ENCODE measurements at places on chromosomes 16 and 17.

GRCh38 chr16:77332792-77333191, 102.0 kb downstream of the ADAMTS18 start:
- no peak overlapping the region for H3K27ac ChIP-seq
- H3K36me3 ChIP-seq, result no peaks in the 10 kb centered on the region
- H3K4me1 ChIP-seq, result no peaks in the 10 kb centered on the region
- H3K27me3 ChIP-seq, result no peaks in the 10 kb centered on the region
- H3K4me3 ChIP-seq, result no peak overlapping the region

GRCh38 chr16:54136276-54136625, 150.3 kb downstream of the IRX3 start:
- no peak overlapping the region for H3K4me3 ChIP-seq
- DNase-seq, result no peak
- H3K27ac ChIP-seq, result no peak overlapping the region

GRCh38 chr17:71316176-71316897, 804.5 kb upstream of the SOX9 start:
- no peaks in the 10 kb centered on the region for H3K36me3 ChIP-seq
- no peak overlapping the region for H3K27ac ChIP-seq
- DNase-seq, result no peak
- no peak overlapping the region for H3K4me3 ChIP-seq
- H3K4me1 ChIP-seq, result no peaks in the 10 kb centered on the region

GRCh38 chr17:14396547-14396946, 95.7 kb downstream of the HS3ST3B1 start:
- no peak overlapping the region for H3K4me3 ChIP-seq
- H3K4me1 ChIP-seq, result peaks cover 2% of the 10 kb centered on the region

- H3K27ac ChIP-seq, result peak within 1 kb of the TSS; percentile 90
- no peaks in the 10 kb centered on the region for H3K27me3 ChIP-seq
- H3K36me3 ChIP-seq, result peaks cover 25% of the 10 kb centered on the region
Measured at GRCh38 chr17:81859906-81860755, at the start of gene P4HB. TSS of gene P4HB (minus strand) at chr17:81860535. CDS start at chr17:81860471, 64 bp downstream.

GRCh38 chr17:73255671-73256181, 6.0 kb downstream of the CPSF4L start:
- H3K27ac ChIP-seq, result no peak overlapping the region
- DNase-seq, result peak; percentile 69
- no peak overlapping the region for H3K4me3 ChIP-seq
- no peaks in the 10 kb centered on the region for H3K36me3 ChIP-seq
- no peaks in the 10 kb centered on the region for H3K27me3 ChIP-seq

DNA sequence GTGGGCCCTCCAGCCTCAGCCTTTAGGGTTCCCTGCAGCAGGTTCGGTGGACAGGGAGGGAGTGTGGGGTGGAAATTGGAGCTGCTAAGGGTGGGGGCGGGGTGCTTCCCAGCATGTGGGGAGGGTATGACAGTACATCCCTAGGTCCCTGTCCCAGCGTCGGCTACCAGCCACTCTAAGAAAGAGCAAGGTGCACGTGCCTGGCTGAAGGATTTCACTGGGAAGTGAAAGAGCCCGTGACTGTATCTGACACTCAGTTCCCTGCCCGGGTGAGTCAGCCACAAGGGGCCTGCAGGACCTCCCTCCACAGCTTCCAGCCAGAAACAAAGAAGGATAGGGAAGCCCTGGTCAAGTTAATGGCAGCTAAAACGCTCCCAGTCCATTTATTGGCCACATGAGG, 4.1 kb downstream of the SNRNP25 start:
- peaks cover 7% of the 10 kb centered on the region for H3K36me3 ChIP-seq
- DNase-seq, result no peak
- no peaks in the 10 kb centered on the region for H3K27me3 ChIP-seq
- H3K4me3 ChIP-seq, result no peak overlapping the region

DNA sequence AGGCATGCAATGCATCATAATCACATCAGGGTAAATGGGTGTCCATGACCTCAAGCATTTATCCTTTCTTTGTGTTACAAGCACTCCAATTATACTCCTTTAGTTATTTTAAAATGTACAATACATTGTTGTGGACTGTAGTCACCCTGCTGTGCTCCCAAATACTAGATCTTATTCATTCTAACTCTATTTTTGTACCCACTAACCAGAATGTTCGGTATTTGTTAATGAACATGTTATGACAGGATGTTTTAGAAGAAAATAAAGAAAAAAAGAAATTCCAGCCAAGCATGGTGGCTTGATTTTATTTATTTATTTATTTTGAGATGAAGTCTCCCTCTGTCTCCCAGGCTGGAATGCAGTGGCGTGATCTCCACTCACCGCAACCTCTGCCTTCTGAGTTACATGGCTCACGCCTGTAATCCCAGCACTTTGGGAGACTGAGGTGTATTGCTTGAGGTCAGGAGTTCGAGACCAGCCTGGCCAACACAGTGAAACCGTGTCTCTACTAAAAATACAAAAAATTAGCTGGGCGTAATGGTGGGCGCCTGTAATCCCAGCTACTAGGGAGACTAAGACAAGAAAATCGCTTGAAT, 1.8 kb upstream of the NDE1 start:
- peaks cover 12% of the 10 kb centered on the region for H3K36me3 ChIP-seq
- H3K4me1 ChIP-seq, result peaks cover 29% of the 10 kb centered on the region
- H3K27me3 ChIP-seq, result no peaks in the 10 kb centered on the region
- no peak for DNase-seq
- H3K4me3 ChIP-seq, result no peak overlapping the region

- peak; percentile 51 for DNase-seq
- H3K4me3 ChIP-seq, result peak overlapping the region; percentile 96
- H3K27me3 ChIP-seq, result peaks cover 2% of the 10 kb centered on the region
- peaks cover 18% of the 10 kb centered on the region for H3K4me1 ChIP-seq
- H3K36me3 ChIP-seq, result peaks cover 5% of the 10 kb centered on the region
Measured at GRCh38 chr16:50025537-50025931, 509 bp downstream of the CNEP1R1 start.

DNA sequence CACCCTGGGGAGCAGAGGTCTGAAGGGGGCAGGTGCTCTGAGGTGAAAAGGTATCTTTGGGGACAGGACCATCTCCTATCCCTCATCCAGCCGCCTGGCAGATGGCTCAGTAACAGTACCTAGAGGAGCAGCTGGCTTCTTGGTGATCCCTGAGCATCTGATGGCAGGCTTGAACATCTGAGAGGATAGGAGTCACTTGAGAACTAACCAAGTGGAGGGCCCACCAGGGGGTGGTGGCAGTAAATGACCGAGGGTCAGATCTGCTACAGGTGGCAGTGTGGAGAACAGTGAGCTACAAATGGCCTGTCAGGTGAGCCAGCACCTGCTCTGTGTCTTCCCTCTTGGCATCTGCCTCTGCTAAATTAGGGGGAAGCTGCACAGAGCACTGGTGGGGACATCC, 13.8 kb downstream of the HROB start:
- no peak for DNase-seq
- H3K36me3 ChIP-seq, result peaks cover 14% of the 10 kb centered on the region
- no peak overlapping the region for H3K27ac ChIP-seq
- H3K4me1 ChIP-seq, result peaks cover 6% of the 10 kb centered on the region
- no peak overlapping the region for H3K4me3 ChIP-seq

GRCh38 chr16:51237861-51238378, 86.8 kb upstream of the SALL1 start:
- H3K27me3 ChIP-seq, result no peaks in the 10 kb centered on the region
- no peak overlapping the region for H3K27ac ChIP-seq
- H3K4me3 ChIP-seq, result no peak overlapping the region
- no peak for DNase-seq
- no peaks in the 10 kb centered on the region for H3K36me3 ChIP-seq

DNA sequence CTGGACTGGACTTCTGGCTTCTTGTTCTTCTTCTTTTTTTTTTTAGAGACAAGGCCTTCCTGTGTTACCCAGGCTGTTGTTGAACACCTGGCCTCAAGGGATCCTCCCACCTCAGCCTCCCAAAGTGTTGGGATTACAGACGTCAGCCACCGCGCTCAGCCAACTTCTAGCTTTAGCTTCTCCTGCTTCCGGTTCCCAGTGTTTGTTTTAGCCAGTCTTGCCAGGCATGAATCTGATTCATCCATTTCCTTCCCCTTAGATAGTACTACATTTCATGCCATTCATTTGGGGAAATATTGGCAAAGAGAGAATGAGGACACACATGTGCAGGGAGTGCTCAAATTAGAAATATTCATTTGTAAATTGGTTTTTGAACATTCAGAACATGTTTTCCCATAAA, 12.1 kb upstream of the NDUFAB1 start:
- DNase-seq, result no peak
- peaks cover 15% of the 10 kb centered on the region for H3K36me3 ChIP-seq
- no peaks in the 10 kb centered on the region for H3K27me3 ChIP-seq

DNA sequence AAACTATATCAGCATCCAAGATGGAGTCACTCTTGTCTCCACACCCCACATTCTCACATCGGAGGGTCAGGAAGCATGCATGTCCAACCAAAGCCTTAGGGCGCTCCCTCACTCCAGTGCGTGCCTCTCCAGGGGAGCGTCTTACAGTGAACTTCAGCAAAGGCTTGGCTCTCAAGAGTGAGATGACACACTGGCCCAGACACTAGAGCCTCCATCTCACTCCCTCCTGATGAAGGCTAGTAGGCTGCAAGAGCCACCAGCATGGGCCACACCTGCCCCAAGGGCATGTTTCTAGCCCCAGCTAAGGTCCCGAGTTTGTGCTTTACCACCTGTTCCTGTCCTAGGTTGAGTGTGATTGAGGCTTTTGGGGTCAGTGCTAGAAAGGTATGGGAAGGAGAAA, 40.5 kb downstream of the BEAN1 start:
- H3K4me1 ChIP-seq, result peaks cover 2% of the 10 kb centered on the region
- no peak overlapping the region for H3K4me3 ChIP-seq
- H3K27ac ChIP-seq, result no peak overlapping the region
- no peaks in the 10 kb centered on the region for H3K36me3 ChIP-seq

- H3K27me3 ChIP-seq, result peaks cover 5% of the 10 kb centered on the region
- no peak overlapping the region for H3K4me3 ChIP-seq
- DNase-seq, result no peak
- H3K27ac ChIP-seq, result no peak overlapping the region
- H3K36me3 ChIP-seq, result peaks cover 3% of the 10 kb centered on the region
Measured at GRCh38 chr17:56548661-56549060, 44.8 kb upstream of the NOG start.

- H3K27ac ChIP-seq, result no peak overlapping the region
- no peak for DNase-seq
- no peaks in the 10 kb centered on the region for H3K4me1 ChIP-seq
- H3K27me3 ChIP-seq, result no peaks in the 10 kb centered on the region
- no peaks in the 10 kb centered on the region for H3K36me3 ChIP-seq
Measured at GRCh38 chr16:78421181-78421708, 321.8 kb downstream of the WWOX start.

GRCh38 chr16:8863594-8864424, 5.0 kb downstream of the CARHSP1 start:
- DNase-seq, result no peak
- peak overlapping the region; percentile 20 for H3K27ac ChIP-seq
- no peak overlapping the region for H3K4me3 ChIP-seq
- peaks cover 38% of the 10 kb centered on the region for H3K4me1 ChIP-seq
- H3K36me3 ChIP-seq, result peaks cover 18% of the 10 kb centered on the region

DNA sequence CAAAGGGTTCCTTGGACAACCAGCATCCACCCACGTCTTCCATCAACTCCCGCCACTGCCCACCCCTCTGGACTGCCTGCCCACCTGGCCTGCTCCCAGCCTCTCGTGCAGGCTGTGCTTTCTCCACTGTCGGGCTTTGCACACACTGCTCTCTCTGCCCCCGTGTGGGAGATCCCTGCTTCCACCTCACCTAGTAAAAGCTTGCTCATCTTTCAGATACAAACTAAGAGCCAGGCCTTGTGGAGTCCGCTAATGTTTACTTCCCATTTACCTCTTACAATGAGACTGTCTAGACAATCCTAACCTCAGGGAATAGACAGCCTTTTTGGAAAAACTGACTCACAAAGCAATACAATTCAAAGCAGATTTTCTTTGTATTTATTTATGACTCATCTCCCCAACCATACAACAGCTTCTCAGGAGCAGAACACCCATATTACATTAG, 67.6 kb downstream of the USP31 start:
- peaks cover 11% of the 10 kb centered on the region for H3K36me3 ChIP-seq
- DNase-seq, result no peak
- H3K27ac ChIP-seq, result no peak overlapping the region
- H3K4me3 ChIP-seq, result no peak overlapping the region

- no peaks in the 10 kb centered on the region for H3K27me3 ChIP-seq
- H3K4me1 ChIP-seq, result peaks cover 37% of the 10 kb centered on the region
Measured at GRCh38 chr17:60601447-60602384, 1.7 kb downstream of the PPM1D start.

- no peaks in the 10 kb centered on the region for H3K36me3 ChIP-seq
- DNase-seq, result peak; percentile 30
- peaks cover 6% of the 10 kb centered on the region for H3K4me1 ChIP-seq
- H3K27ac ChIP-seq, result no peak overlapping the region
Measured at GRCh38 chr16:85419503-85420408, 193.4 kb upstream of the GSE1 start.

DNA sequence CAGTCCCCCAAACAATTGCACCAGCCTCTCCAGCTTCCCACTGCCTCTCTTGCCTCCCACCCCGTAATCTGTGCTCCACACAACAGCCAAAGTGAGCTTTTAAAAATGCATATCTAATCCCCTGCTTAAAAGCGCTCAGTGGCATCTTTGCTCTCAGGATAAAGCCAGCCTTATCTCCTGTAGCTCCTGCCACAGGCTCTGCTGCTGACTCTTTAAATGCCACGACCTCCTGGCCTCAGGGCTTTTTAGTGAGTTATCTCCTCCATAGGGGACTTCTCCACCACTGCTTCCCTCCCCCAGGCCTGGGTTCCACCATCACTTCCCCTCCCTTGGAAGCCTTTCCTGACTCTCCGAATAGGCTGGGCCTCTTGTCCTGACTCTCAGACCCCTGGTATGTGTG, 98.6 kb downstream of the GNAO1 start:
- no peaks in the 10 kb centered on the region for H3K4me1 ChIP-seq
- no peak overlapping the region for H3K27ac ChIP-seq
- H3K4me3 ChIP-seq, result no peak overlapping the region
- H3K36me3 ChIP-seq, result no peaks in the 10 kb centered on the region

- no peak overlapping the region for H3K4me3 ChIP-seq
- H3K36me3 ChIP-seq, result peaks cover 17% of the 10 kb centered on the region
- no peak overlapping the region for H3K27ac ChIP-seq
- H3K4me1 ChIP-seq, result peaks cover 10% of the 10 kb centered on the region
- no peaks in the 10 kb centered on the region for H3K27me3 ChIP-seq
- no peak for DNase-seq
Measured at GRCh38 chr17:47077576-47077975, 98.5 kb upstream of the RPRML start.

DNA sequence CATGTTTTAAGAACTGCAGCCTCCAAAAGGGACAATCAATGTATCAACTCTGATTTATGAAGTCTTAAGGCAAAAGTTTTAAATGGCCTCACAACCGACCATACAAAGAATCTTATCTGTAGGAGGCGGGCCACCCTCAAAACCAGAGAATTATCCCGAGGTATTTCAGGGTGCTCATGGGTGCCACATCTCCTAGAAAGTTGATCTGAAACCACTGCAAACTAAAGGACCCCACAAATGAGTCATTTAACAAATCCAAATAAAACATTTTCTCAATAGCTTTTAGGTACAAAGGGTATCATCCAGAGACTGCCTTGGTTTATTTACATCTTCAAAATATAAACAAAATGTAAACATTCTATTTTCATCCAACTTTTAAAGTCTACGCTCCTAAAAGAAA, 6.8 kb downstream of the ERN1 start:
- H3K4me3 ChIP-seq, result no peak overlapping the region
- DNase-seq, result no peak
- no peak overlapping the region for H3K27ac ChIP-seq
- peaks cover 12% of the 10 kb centered on the region for H3K4me1 ChIP-seq
- peaks cover 14% of the 10 kb centered on the region for H3K36me3 ChIP-seq
- H3K27me3 ChIP-seq, result no peaks in the 10 kb centered on the region

GRCh38 chr16:4241928-4242283, at the start of gene SRL:
TSS of gene SRL (minus strand) at chr16:4242080. CDS start at chr16:4242067, 13 bp downstream.
- no peaks in the 10 kb centered on the region for H3K36me3 ChIP-seq
- H3K27ac ChIP-seq, result no peak within 1 kb of the TSS
- H3K27me3 ChIP-seq, result peaks cover 6% of the 10 kb centered on the region
- no peak within 1 kb of the TSS for H3K4me3 ChIP-seq

Data from activated naive CD8-positive, alpha-beta T cell treated with anti-CD3 and anti-CD28 coated beads, Interleukin-2, amount 10 ng/mL, durations not matched to agents 7 days and 5 days (primary cell).